Osteoblast (primary cell): ENCODE measurements at places on chromosomes 2 and 18.

GRCh38 chr2:230319211-230319862 lies 7.7 kb upstream of the SP140L start:
- H3K27ac ChIP-seq: no peak overlapping the region
- H3K4me3 ChIP-seq: no peak overlapping the region
- no peaks in the 10 kb centered on the region for H3K4me1 ChIP-seq
- no peaks in the 10 kb centered on the region for H3K27me3 ChIP-seq

DNA sequence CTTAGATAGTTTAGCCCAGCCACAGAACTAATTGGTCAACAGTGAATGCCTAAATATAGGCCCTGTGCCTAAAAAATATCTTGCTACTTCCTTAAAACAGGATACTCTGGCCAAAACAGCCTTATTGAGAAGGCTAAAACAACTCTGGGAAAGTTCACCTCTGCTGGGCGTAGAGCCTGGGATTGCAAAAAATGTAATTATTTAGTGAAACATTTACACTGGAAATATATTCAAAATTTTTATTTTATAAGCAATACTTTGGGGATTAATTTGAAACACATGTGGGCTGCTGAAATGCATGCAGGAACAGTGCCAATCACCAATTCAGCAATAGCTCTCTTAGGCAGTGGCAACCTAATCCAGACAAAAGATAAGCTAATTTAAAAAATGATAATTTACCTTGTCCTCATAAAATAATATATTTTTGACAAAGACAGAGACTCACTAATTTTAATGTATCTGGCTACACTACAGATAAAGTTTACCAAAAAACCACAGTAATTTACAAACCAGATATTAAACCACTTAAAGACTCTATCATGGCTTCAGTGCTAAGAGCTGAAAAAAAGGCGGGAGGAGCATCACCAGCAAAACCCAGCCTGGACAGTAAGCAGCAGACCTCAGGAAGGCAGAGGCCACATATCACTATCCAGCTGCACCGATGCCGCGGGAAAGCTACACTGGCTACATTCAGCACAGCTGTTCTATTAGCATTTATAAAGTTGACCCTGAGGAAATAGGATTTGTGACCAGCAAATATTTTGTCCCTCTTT lies 18.5 kb downstream of the TRAK2 start:
- peaks cover 22% of the 10 kb centered on the region for H3K4me1 ChIP-seq
- H3K36me3 ChIP-seq: no peaks in the 10 kb centered on the region
- peak overlapping the region; percentile 10 for H3K4me3 ChIP-seq
- no peaks in the 10 kb centered on the region for H3K27me3 ChIP-seq
- DNase-seq: peak; percentile 72

DNA sequence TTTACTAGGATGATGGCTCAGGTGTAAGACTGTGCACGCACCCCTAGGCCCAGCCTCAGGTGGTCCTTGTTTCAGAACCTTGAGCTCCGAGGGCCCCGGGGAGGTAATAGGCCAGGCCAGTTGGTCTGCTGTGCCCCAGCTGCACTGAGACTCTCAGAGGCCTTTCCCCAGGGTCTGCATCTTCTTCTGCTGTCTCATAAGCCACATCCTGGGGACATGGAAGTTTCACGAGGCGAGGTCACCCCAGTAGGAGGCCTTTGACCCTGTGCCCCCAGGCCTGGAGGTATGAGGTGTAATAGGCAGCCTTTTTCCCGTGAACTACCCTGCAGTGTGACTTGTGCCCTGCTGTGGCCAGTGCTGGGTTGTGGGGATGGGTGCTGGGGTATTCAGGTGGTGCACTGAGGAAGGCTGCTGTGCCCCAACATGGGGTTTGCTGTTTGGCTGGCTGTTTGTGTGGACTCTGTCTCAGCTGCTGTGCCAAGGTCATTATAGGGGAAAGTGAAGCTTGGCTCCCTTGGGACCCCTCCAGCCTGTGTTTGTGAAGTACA lies 6.9 kb downstream of the OXER1 start:
- no peak overlapping the region for H3K27ac ChIP-seq
- peak; percentile 58 for DNase-seq
- no peak overlapping the region for H3K4me3 ChIP-seq
- H3K4me1 ChIP-seq: peaks cover 12% of the 10 kb centered on the region

- H3K36me3 ChIP-seq: peaks cover 6% of the 10 kb centered on the region
- H3K27ac ChIP-seq: no peak overlapping the region
- H3K27me3 ChIP-seq: no peaks in the 10 kb centered on the region
These were observed 82.0 kb upstream of the OTX1 start for GRCh38 chr2:62968668-62969067.

GRCh38 chr2:142865924-142866323 lies 11.5 kb upstream of the KYNU start:
- DNase-seq: no peak
- H3K36me3 ChIP-seq: no peaks in the 10 kb centered on the region
- H3K27me3 ChIP-seq: no peaks in the 10 kb centered on the region
- peaks cover 12% of the 10 kb centered on the region for H3K4me1 ChIP-seq
- H3K27ac ChIP-seq: peak overlapping the region; percentile 19

DNA sequence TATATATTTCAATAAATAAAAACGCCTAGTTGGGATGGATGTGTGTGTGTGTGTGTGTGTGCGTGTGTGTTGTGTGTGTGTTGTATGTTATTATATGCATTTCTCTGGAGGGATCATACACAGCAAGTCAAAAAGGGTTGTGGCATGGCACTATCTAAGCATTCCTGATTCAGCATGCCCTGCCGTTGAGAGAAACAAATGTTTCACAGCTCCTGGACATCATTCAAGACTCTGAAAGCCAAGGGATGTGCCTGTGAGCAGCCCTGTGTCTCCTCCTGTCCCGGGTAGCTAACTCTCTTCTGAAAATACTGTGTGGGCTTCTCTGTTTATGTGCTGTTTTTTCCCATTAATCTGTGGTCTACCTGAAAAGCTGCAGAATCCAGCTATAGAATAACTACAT lies 197.9 kb upstream of the SETBP1 start:
- H3K27me3 ChIP-seq: no peaks in the 10 kb centered on the region
- no peaks in the 10 kb centered on the region for H3K36me3 ChIP-seq
- no peak overlapping the region for H3K4me3 ChIP-seq
- no peak for DNase-seq
- H3K27ac ChIP-seq: no peak overlapping the region

DNA sequence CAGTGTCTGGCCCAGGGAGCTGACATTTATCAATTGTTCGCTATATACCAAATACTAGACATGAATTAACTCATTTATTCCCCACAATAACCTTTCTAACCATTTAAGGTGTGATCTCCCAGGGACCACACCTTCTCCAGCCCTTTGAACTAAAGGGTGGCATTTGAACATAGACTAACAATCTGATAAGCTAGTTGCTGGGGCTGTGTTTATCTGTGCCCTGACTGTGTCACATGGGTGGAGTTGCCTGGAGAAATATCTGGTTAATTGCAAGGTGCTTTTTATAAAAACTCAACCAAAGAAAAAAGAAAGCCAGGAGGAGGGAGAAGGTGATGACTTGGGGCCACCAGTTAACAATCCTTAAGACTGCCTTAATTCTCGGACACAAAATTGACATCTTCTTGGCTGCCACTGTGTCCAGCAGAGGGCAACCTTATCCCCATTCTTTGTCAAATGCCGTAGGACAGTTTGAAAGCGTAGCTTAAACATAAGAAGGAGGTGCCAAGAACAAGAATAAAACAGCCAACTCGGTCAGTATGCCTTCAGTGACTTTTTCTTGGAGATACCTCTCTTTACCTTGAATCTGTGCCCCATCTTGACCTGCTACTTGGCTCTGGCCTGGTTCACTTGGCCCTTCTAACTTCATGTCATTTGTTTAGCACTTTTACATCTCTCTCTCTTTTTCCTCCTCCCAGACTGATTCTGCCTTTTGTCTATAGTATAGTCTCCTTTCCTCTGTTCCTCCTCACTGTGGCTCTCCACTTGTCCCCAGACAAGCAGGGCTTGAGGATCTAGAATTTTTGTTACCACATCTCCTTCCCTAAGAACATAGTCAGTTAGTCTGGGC lies 183.4 kb downstream of the MYO3B start:
- H3K36me3 ChIP-seq: no peaks in the 10 kb centered on the region
- no peak overlapping the region for H3K4me3 ChIP-seq
- peaks cover 16% of the 10 kb centered on the region for H3K27me3 ChIP-seq
- H3K27ac ChIP-seq: no peak overlapping the region
- no peaks in the 10 kb centered on the region for H3K4me1 ChIP-seq

DNA sequence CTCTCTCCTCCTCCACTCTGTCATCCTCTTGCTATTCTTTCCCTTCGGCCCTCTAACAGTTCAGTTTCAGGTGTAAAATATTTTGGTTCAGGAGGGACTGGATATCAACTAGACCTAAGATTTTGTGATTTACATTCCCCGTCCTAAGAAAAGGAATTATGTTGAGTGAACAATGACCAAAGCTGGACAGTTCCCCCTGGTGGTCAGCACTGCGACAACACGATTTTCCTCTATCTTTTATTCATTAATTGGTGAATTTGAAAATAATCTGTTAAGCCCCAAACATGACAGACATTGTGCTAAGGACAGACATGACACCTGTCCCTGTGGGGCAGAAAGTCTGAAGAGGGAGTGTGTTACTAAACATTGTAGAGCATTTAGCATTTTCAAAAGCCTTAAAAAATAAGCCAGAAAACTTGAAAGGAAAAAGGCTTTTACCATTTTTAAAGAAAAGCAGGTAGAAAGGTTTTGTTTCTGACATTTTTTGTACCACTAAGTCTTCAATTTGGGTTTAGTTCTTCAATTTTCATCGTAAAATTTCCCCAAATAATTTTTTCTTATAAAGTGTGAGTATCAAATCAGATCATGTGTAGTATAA lies 28.4 kb upstream of the GTF2A1L start:
- DNase-seq: no peak
- no peaks in the 10 kb centered on the region for H3K4me1 ChIP-seq
- H3K27me3 ChIP-seq: no peaks in the 10 kb centered on the region
- H3K4me3 ChIP-seq: no peak overlapping the region
- H3K36me3 ChIP-seq: no peaks in the 10 kb centered on the region

- H3K27ac ChIP-seq: no peak overlapping the region
- H3K4me1 ChIP-seq: peaks cover 35% of the 10 kb centered on the region
- no peak for DNase-seq
These were observed 33.2 kb downstream of the ANKRD29 start for GRCh38 chr18:23629444-23629946.

DNA sequence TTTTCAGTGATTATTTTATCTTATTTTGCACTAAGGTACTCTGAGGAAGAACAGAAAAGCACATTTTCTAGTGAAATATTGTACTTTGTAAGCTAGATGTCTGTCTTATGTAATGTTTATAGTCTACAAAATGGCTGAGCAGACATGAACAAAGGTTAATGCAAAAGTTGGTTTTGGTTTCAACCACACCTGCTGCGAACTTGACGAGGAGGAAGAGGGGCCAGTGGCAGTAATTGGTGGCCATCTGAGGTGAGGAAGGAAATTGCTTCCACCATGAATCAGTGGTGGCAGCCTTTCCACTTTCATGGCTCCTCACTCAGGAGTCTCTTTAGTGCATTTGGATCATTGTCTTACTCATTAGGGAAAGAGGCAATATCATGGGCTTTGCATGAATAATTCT lies 894.2 kb downstream of the CNTNAP5 start:
- H3K4me3 ChIP-seq: no peak overlapping the region
- H3K36me3 ChIP-seq: no peaks in the 10 kb centered on the region
- H3K27me3 ChIP-seq: no peaks in the 10 kb centered on the region
- no peak overlapping the region for H3K27ac ChIP-seq

- no peak overlapping the region for H3K27ac ChIP-seq
- no peaks in the 10 kb centered on the region for H3K4me1 ChIP-seq
- no peak overlapping the region for H3K4me3 ChIP-seq
- no peaks in the 10 kb centered on the region for H3K36me3 ChIP-seq
- H3K27me3 ChIP-seq: no peaks in the 10 kb centered on the region
These were observed 8.8 kb downstream of the COLEC11 start for GRCh38 chr2:3603536-3604206.

GRCh38 chr18:57744211-57744694 lies 58.9 kb downstream of the ATP8B1 start:
- H3K27ac ChIP-seq: peak overlapping the region; percentile 84
- H3K27me3 ChIP-seq: no peaks in the 10 kb centered on the region
- peaks cover 21% of the 10 kb centered on the region for H3K36me3 ChIP-seq
- no peak overlapping the region for H3K4me3 ChIP-seq

DNA sequence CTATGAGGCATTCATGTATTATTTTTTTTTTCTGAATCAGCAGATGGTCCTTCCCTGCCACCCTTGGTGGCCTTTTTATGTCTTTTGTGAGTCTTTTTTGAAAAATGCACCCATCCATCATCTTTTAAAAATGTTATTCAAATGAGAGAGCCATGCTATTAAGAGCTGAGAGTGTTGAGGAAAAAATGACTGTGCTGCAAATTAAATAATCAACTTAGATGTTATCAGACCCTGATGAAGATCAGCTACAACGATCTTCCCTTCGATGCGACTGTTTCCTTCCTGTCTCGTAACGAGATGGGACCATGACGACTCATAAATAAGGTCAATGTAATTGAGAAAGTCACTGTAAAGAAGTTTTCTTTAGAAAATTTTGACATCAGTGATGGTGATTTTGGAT lies 44.4 kb downstream of the TRIB2 start:
- no peak overlapping the region for H3K27ac ChIP-seq
- no peak overlapping the region for H3K4me3 ChIP-seq
- H3K36me3 ChIP-seq: no peaks in the 10 kb centered on the region
- peaks cover 72% of the 10 kb centered on the region for H3K4me1 ChIP-seq
- no peaks in the 10 kb centered on the region for H3K27me3 ChIP-seq
- DNase-seq: no peak

DNA sequence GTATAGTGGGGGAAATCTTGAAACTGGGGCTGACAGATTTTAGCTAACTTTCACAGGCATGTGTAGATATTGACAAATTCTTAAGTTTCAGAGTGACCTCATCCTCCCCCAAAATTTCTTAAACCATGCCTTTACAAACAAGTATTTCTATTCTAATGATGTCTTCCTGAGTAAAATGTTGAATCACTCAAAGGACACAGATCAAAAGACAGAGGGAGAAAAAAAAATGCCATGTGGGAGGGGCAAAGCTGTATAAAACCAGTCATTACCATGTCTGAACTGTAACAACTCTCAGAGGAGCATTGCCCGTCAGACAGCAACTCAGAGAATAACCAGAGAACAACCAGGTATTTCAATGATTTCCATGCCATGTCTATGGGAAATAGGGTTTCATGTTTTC lies at the start of gene SERPINB2:
Gene SERPINB2, plus strand, starts transcription at position 282 of the 400 bp plus-strand sequence. CDS start 3,740 bp downstream, outside the sequence.
- H3K27ac ChIP-seq: no peak within 1 kb of the TSS
- H3K4me3 ChIP-seq: no peak within 1 kb of the TSS
- peaks cover 10% of the 10 kb centered on the region for H3K4me1 ChIP-seq
- peaks cover 4% of the 10 kb centered on the region for H3K27me3 ChIP-seq
- no peak for DNase-seq

GRCh38 chr2:148298196-148298595 lies 277.3 kb downstream of the MBD5 start:
- no peak overlapping the region for H3K4me3 ChIP-seq
- peaks cover 13% of the 10 kb centered on the region for H3K4me1 ChIP-seq
- no peaks in the 10 kb centered on the region for H3K27me3 ChIP-seq
- no peaks in the 10 kb centered on the region for H3K36me3 ChIP-seq

DNA sequence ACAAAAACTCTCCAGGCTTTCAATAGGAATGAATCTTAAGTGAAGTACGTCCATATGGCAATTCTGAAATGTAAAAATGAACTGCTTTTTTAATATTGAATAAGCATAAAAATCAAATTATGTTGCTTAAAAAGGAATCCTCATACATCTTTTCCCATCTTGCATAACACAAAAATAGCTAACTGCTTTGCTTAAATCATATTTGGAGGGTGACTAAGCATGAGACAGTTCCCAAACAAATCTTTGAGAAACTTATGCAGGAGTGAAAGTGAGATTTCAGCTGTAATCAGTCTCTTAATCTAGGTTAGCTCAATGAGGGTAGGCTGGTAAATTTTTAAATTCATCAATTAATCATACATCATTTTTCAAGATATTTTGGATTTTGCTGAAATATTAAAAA lies 111.5 kb downstream of the MBD5 start:
- peak overlapping the region; percentile 9 for H3K27ac ChIP-seq
- peak; percentile 38 for DNase-seq
- no peaks in the 10 kb centered on the region for H3K36me3 ChIP-seq
- peaks cover 6% of the 10 kb centered on the region for H3K4me1 ChIP-seq
- H3K27me3 ChIP-seq: no peaks in the 10 kb centered on the region
